Stimulated activated naive CD8-positive, alpha-beta T cell treated with anti-CD3 and anti-CD28 coated beads, Interleukin-15, Interleukin-2, amounts not matched to agents 100 U/mL and 50 U/mL, for 24 hours (primary cell): ENCODE measurements at places on chromosomes 3 and 15.
A peak's percentile ranks its signal among the peaks of the same experiment; 100 is the strongest.

DNA sequence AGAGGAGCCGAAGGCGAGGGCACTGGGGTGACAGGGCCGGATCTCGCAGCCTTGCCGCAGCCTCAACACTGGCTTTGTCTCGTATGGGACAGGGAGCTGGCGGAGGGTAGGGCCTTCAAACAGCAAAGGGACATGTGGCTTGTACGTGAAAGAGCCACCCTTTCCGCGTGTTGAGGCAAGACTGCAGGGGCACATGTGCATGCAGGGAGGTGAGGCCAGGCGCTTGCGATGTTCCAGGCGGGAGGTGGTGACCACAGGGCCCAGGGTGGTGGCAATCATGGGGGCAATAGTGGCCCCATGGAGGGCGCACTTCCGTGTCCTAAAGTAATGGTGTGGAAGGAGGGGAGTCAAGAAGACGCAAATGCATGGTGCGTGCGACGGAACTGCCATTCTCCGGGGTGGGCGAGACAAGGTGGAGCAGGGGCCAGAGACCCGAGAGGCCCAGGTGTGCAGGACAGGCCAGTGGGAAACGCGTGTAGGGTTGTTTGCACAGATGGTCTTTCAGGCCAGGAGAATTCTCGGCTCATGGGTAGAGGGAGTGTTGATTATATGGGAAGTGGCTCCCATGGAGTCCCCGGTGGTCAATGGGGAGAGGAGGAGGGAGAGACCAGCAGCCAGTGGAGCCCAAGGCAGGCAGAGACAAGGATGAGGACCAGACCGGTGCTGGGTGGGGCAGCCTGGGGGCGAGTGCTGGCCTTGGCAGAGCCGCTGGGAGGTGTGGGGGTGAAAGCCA is 45.8 kb upstream of the PCSK6 start:
- DNase-seq = no peak

DNA sequence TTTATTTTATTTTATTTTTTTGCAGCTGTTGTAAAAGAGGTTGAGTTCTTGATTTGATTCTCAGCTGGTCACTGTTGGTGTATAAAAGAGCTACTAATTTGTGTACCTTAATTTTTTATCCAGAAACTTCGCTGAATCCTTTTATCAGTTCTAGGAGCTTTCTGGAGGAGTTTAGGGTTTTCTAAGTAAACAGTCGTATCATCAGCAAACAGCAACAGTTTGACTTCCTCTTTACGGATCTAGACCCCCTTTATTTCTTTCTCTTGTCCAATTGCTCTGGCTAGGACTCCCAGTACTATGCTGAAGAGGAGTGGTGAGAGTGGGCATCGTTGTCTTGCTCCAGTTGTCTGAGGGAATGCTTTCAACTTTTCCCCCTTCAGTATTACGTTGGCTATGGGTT is 165.8 kb upstream of the KCNMB2 start:
- DNase-seq = no peak

DNA sequence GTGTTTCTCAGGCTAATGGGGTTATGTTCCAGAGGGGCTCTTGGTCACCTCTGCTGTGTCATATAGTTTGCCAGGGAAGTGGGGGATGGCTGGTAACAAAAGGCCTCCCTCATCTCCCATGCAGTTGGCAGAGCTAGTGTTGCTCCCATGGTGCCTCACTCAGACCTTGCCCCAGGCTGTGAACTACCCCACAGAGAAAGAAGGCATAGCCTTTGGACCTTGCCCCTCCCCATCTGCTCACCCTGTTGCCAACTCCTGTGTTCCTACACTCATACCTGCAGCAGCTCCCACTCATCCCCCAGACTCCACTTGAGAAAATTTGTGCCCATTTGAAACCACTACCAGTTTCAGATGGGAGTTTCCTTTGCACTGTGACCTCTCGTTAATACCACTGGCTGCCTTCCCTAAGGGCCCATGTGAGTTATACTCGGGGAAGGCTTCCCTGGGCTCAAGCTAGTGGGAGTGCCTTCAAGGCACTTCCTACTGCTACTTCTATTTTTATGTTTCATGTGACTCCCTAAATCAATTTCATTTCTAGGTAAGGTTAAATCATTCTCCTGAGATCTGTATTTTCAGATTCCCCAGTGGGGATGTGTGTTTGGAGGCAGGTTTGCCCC is 25.3 kb upstream of the COPB2 start:
- no peak for DNase-seq

- DNase-seq = no peak
Observed at GRCh38 chr3:143163562-143164100, 44.1 kb downstream of the CHST2 start.

DNA sequence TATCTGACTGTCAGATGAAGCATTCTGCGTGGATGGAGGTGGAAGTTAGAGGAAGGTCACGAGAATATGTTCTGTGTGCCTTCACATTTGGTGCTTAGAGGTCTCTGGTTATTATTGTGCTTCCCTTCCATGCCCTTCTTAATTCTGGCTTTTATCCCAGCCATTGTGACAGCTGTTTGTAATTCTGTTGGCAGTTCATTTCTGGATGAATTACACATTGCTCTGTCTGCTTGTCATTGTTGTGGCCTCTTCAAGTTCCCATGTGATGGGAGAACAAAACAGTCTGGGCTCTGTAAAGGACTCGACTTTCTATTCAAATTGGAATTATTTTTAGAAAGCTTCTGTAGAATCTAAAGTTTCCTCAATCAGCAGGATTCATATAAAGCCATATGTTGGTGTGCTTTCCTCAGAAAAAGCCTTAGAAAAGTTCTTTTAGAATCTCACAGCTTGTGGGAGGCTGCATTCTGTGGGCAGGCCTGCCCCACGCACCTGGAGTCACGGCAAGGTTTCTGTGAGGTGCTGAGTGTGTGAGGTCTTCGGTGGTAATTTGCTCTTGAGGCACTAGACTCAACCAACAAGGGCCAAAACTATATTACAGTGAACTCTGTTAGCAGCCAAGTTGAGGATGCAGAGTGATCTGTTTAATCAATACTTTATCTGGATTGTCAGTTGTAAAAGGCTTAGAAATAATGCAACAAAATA is 397.4 kb upstream of the AZI2 start:
- no peak for DNase-seq

DNA sequence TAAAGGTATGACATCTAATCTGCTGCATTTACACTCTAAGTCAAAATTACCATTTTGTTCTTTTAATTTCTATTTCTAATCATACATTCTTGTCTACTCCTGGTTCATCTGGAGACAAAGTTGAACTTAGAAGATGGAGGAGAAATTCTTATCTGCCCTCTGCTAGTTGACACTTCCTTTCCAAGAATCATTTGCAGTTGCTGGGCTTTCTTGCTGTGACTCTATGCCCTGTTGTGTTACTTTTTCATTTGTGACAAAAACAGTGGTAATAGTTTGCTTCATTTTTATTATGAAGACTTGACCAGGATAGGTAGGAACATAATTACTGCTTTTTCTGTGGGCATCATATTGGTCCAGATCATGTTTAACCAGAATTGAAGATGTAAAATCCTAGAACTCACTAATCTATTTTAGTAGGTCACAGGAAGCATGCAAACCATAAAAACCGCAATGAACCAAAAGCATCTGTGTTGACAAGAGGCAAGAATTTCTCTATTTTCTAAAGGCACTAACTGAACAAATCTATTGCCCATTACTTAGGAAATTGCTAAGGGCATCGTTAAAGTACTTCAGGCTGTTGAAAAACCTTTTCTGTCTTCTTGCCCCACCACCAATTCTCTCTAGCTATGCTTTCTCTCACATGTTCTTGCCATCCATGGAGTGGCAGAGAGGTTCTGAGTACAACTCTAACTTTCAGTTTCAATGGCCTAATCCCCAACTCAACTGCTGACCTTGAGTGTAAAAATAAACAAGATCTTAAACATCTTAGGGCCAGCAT is 4.2 kb upstream of the CCR2 start:
- DNase-seq = no peak

DNA sequence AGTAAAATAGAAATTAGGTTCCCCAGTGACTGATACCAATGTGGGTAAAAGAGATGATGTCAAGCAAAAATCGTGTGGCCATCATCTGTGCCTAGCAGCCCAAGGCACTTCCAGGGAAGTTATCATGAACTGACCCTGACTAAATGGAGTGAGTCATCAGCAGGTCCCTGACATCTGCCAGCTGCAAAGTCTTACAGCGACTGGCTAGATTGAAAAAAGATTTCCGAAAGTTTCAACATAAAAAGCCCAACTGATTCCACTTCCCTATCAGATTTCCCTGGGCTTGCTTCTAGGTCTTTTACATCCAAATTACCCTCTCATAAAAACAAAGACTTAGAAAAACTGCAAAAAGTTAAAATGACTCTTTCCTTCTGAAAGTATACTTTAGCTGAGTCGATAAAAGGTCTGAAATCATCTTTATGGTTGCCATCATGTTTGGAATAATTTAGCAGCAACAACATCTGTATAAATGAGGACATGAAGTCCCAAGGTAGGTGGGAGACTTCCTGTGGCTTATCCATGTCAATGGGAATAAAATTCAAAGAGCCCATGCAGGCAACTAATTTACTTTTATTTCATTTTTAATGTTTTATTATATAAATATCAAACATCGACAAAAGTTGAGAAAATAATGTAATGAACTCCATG is 342.8 kb downstream of the ERC2 start:
- no peak for DNase-seq

- DNase-seq = no peak
Observed at GRCh38 chr3:186164696-186165095, 55.8 kb upstream of the ETV5 start.

DNA sequence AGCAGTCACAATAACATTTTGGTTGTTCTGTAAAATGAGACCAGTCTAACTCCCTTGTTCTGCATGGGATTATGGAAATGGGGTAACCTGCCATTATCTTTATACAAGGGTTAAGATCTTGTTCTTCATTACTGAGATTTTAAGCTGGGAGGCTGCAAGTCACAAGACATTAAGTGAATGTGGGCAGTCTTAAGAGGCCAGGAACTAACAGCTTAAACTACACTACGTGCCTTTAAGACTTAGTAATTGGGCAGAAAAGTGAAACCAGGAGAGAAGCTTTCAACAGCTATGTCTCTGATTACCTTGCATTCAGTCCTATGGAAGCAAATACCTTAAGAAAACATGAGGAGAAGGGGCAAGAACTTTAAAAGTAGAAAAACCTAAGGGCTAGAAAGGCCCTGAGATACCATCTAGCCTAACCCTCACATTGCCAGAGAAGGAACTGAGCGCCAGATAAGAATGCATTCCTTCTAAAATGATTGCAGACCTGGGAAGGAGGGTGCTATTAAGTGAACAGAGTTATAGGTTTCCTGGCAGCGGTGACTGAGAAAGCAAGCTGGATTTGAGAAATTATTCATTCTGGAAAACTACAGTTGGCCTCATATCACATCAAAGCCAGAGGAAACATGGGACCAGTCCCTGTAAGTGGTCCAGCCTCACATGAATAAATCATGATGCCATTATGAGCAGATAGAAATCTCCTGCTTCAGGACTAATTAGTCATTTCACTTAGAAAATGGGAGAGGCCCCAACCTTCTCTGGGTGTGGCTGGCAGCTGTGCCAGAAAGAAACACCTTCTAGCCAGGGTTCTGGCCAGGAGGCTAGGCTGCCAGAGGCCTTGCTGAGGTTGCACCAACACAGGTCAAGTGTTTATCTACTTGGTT is 32.9 kb downstream of the DAPK2 start:
- DNase-seq = peak; percentile 27

DNA sequence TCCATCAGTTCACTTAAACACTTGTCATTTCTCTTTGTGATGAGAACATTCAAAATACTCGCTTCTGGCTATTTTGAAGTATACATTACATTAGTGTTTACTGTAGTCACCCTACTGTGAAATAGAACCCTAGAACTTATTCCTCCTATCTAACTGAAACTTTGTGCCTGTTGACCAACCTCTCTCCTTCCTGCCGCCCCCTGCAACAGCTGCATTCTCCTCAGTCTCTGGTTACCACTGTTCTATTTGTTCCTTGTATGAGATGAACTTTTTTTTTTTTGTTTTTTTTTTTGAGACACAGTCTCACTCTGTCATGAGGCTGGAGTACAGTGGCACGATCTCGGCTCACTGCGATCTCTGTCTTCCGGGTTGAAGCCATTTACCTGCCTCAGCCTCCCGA is 2.9 kb downstream of the RAD51 start:
- no peak for DNase-seq

DNA sequence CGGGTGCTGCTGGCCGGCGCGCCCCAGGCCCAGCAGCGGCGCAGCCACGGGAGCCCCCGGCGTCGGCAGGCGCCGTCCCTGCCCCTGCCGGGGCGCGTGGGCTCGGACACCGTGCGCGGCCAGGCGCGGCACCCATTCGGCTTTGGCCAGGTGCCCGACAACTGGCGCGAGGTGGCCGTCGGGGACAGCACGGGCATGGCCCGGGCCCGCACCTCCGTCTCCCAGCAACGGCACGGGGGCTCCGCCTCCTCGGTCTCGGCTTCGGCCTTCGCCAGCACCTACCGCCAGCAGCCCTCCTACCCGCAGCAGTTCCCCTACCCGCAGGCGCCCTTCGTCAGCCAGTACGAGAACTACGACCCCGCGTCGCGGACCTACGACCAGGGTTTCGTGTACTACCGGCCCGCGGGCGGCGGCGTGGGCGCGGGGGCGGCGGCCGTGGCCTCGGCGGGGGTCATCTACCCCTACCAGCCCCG is 777 bp downstream of the LOXL1 start:
- DNase-seq = peak; percentile 50

DNA sequence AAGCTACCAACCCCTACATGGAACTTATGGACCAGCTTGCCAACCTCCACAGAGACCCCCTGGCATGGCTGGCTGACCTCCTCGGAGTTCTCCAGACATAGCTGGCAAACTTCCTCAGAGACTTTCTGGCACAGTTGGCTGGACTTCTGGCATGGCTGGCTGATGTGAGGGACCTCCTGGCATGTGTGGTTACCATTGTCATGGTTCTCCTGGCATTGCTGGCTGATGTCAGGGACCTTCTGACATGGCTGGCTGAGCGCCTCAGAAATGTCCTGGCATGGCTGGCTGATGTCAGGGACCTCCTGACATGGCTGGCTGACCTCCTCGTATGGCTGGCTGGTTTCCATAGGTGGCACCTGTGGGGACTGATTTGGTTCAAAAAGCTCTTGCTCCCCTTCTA is 17.5 kb downstream of the MAP1A start:
- no peak for DNase-seq

DNA sequence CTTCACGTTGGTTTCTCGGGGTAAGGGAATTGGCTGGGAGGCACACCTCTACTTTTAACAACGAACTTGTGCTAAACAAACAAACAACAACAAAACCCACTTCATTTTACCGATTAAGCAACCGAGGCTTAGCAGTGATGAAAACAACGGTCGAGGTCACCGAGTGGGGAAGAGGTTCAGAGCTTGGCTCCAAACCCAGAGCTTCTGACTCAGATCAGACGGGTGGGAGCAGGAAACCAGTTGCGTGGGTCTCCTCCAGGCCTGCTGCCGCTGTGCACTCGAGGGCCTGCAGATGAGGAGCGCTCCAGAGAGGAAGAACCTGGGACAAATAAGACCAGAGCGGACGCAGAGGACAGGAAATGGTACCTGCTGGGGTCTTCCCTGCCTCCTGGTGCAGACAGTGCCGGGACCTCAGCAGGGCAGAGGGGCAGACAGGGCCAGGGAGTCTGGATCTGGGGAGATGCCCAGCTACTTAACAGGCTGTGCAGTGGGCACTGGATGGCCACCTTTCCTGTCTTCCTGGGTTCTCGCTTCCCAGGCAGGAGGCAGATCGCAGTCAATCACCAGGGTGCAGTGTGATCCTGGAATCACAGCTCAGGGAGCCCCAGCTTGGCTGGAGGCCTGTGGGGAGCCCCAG is 99.0 kb upstream of the MEF2A start:
- DNase-seq = no peak
